ENCODE measurements at places on chromosomes 16 and 17. TPM values are rescaled to one million over a fixed set of nuclear protein-coding genes. Genes with fewer than 3 reads are reported as not detected.
A peak's percentile ranks its signal among the peaks of the same experiment; 100 is the strongest.

GRCh38 chr17:6196355-6196754 lies 126.2 kb downstream of the WSCD1 start:
- no peak for DNase-seq

- no peak for DNase-seq
Measured at GRCh38 chr17:10144982-10145381, 53.4 kb downstream of the GAS7 start.

DNA sequence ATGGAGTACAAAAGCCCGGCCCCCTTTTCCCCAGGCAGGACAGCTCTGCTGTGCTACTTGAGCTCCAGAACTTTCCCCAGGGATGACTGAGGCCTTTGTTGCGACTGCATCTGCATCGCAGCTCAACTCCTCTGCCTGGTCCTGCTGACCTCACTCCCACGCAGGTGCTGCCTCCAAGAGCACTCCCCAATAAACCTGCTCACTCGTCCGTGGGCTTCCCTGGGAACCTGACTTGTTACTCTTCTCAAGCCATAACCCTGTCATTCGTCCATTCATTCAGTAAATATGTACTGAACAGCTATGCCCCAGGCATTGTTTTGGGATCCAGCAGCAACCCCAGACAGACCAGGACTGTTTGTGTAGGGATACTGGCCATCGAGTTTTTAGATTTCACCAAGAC lies 11.6 kb upstream of the RMI2 start:
- DNase-seq = no peak

Gene PIK3R5
- 2.7 TPM for total RNA-seq

DNA sequence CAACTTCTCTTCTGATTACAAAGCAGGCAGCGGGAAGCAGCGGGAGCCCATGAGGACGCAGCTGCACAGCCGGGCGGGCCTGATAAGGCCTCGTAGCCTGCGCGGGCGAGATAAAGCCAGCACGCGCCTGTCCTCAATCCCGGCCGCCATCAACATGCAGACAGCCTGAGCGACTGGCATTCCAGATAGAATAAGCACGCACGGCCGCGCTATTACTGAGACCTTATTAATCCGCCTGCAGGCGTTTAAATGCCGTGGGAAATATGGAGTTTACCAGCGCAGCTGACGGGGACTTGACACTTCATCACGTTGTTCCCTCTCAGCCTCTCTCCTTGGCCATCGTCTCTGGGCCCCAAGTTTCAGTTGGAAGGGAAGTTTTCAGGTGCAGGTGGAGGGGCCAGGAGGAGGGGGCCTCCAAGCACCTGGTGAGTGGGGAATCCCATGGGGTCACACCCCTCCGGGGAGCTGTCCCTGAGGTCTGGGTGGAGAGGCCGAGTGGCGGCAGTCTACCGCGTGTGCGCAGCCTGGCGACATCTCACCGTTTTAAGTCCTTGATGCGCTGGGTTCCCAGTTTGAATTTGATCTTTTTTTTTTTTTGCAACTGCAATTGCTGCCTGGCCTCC lies 27.3 kb upstream of the CBFA2T3 start:
- peak; percentile 55 for DNase-seq

Gene OTOP2
- 135 TPM for total RNA-seq

DNA sequence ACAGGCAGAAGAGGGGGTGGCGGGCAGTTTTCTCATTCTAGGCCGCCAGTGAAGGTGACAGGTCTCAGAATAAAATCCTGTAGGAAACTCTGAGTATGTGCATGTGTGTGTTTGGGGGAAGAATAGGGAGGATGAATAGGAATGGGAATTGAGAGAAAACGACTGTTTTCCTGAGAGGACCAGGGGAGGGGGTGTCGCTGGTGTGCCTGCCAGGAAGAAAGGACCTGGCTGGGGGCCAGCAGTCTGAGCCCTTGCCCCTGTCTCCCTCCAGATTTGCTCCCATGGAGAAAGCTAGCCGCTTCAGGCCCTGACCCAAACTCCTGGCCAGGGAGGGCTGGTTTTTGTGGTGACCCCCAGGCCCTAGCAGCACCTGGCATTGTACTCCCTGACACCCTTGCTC lies 14.4 kb downstream of the C17orf50 start:
- no peak for DNase-seq

- DNase-seq = peak; percentile 69
Measured at GRCh38 chr16:22189473-22190080, 16.5 kb upstream of the EEF2K start.

Gene TBC1D3E
- not detected for total RNA-seq

Gene CES4A
- 6.3 TPM for total RNA-seq

Gene KRT28
- not detected for total RNA-seq

GRCh38 chr17:68199837-68200688 lies 47.8 kb upstream of the AMZ2 start:
- no peak for DNase-seq

Gene MPV17L
- 8.3 TPM for total RNA-seq

DNA sequence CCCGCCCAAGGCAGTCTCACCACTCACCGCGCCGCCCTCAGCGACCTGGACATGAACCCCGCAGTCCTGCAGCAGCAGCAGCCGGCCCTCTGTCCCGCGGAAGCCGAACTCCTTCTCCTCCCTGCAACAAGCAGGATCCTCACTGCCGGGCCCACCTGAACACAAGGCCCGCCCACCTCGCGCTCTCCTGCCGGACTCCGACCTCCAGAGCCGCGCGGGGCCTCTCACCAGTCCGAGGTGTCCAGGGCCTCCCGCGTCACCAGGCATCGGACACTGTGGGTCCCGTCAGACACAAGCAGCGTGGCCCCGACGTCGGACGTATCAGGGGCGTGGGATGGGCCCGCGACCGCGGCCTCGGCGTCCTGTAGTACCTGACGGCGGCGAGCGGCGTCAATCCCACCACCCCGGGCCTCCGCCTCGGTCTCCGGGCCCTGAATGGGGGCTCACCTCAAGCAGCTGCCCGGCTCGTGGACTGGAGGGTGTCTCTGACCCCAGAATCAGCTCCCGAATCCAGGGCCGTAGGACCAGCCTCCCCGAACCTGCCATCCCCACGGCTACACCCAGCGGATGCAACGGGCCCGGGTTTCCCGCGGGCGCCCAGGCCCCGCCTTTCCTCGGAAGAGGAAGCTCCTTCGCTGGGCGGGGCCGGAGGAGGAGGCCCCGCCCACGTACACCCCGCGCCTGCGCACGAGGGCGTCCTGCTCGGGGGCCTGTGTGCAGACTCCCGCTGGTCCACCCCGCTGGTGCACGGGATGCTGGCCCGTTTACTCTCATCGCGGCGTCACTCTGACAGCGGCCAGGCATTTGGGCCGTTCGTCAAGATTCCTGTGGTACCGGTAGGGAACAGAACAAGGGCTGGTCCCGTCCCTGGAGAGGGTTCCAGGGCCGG lies at the start of gene ACD:
Gene ACD (minus strand): TSS at position 586 of the 889 bp plus-strand sequence. CDS start 40 bp downstream, at position 546.
- peak; percentile 95 for DNase-seq

Gene MRPS7
- 64.8 TPM for total RNA-seq

GRCh38 chr17:41415833-41416335 lies 8.5 kb downstream of the KRT37 start:
- DNase-seq = no peak

GRCh38 chr17:49031965-49032928 lies 35.1 kb downstream of the IGF2BP1 start:
- peak; percentile 58 for DNase-seq

- peak; percentile 60 for DNase-seq
Measured at GRCh38 chr16:89764711-89765201, 43.4 kb downstream of the ZNF276 start.

DNA sequence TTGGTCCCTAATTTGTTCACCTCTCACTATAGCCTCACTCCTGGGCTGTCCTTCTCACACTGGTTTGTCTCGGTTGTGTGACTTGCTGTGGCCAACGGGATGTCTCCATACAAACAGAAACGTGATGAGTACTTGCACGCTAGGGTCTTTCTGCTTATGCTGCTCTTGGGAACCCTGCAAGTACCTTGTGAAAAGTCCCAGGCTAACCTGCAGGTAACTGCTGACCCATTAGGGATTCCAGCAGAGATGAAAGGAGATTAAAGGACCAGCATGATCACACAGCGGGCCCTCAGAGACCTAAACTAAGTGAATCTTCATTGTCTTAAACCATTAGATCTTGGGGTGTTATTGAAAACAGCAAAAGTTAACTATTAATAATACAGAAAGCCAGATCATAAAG lies 562.8 kb upstream of the GOT2 start:
- DNase-seq = no peak

DNA sequence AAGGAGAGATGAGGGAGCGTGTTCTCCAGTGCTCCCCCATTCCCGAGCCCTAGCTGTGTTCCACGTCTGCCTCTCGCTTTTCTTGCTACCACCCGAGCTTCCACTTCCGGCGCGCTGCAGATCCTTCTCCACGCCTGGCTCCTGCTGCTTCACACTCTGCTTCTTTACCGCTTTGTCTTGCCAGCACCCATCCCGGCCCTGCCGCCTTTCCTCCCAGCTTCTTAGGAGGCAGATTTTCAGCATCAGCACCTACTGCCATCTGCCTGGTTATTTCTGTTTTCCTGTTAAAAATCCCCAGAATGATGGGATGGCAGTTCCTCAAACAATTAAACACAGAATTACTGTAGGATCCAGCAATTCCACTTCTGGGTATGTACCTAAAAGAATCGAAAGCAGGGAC lies 64.7 kb downstream of the ELAC2 start:
- no peak for DNase-seq

- no peak for DNase-seq
Measured at GRCh38 chr16:71179569-71179968, 51.0 kb downstream of the HYDIN start.

- DNase-seq = peak; percentile 91
Measured at GRCh38 chr16:89217388-89218191, at the start of gene ZNF778. Gene ZNF778, plus strand, starts transcription at chr16:89217703. Its CDS starts 3,425 bp downstream, at chr16:89221128.

DNA sequence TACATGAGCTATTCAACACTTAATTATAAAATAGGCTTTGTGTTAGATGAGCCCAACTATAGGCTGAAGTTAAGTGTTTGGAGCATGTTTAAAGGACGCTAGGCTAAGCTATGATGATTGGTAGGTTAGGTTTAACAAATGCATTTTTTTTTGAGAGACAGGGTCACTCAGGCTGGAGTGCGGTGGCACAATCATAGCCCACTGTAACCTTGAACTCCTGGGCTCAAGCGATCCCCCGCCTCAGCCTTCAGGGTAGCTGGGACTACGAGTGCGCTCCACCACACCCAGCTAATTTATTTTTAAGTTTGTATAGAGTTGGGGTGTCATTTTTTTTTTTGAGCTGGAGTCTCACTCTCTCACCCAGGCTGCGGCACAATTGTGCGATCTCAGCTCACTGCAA lies 19.3 kb upstream of the GPRC5C start:
- DNase-seq = no peak

Gene SOX9
- 39.8 TPM for total RNA-seq

Gene KRT25
- total RNA-seq = not detected

DNA sequence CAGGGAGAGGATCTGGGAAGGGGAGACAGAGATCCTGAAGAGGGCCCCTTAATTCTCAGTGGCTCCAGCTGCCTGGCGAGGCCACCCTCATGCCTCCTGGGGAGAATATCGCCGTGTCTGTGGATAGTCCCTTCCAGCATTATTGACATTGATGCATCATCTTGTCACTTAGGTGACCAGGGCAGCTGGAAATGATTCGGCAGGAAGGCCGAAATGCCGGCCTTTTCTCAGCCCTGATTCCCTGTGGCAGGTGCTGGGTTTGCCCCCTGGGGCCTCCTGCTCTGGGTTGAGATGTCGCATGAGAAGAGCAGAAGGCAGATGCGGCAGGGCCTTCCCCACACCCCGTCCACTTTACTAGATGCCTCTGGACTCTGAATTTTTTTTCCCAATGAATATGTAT lies 89.5 kb downstream of the RAP1GAP2 start:
- no peak for DNase-seq

DNA sequence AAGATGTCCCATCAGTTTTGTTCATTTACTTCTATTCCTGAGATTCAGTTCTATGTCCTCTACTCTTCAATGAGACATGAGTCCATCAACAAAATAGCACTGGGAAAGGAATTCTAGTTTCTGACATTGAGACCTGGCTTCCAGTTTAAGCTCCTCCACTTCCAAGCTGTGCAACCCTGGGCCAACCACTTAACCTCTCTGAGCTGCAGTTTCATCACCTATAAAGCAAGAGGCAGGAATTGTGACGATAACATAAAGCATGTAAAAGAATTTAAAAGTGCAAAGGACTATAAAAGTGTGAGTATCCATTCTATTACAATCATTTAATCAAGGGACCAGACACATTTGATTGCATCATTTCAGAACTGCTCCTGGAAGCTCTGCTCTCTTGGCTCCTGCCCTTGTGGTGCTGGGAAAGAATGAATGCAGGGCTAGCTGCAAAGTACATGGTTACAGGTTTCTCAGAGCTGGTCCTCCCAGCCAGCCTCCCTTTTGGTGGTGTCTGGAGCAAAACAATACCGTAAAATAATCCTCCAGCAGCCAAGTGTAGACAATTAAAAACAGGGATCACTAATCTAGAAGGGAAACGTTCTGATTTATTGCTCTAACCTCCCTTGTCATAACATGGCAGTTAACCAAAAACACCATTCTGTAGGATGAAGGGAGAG lies 113.9 kb downstream of the VPS53 start:
- DNase-seq = no peak

Gene ALOXE3
- total RNA-seq = not detected

DNA sequence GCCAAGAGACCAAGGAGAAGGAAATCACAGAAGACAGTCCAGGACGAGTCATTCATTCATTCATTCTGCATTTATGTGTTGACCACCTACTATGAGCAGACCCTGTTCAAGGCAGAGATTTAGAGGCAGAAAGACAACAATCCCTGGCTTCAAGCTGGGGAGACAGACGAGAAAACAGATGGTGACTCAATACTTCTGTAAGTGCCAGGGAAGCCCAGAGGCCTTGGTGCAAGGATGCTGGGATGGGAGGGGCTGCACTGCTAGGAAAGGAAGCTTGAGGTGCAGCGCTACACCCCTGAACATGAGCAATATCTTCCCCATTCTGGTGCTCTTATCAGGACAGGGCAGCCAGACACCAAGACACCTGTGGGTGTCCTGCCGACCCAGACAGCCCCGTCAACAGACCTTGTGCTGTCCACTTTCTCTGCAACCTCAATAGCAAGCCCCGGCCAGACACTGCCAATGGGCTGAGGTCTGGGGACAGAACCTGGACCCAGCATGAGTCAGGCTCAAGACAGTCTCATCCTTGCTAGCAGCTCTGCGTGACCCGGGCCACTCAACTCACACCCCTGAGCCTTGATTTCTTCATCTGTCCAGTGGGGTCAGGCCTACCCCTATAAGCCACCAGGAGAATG lies 163.5 kb downstream of the COPRS start:
- no peak for DNase-seq

Gene ITGAD
- not detected for total RNA-seq

DNA sequence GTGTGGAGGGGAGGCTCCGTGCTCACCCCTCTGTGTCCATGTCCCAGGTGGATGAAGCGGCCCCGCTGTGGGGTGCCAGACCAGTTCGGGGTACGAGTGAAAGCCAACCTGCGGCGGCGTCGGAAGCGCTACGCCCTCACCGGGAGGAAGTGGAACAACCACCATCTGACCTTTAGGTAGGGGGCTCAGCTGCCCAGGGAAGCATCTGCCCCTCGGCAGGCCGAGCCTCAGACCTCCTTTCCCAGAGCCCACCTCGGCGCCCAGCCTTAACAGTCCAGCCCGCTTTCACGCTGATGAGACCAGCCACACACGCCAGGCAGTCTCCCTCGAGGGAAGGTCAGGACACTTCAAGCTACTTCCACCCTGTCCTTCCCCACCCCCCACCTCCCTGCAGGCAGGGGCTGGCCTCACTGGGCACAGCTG lies 12.7 kb downstream of the MMP15 start:
- DNase-seq = no peak

- no peak for DNase-seq
Measured at GRCh38 chr16:24652209-24652712, 77.2 kb upstream of the TNRC6A start.
